NCI-H1105 treated with DMSO at 0.1 percent for 48 hours (cell line): ENCODE measurements at places on chromosomes 5 and 9.

DNA sequence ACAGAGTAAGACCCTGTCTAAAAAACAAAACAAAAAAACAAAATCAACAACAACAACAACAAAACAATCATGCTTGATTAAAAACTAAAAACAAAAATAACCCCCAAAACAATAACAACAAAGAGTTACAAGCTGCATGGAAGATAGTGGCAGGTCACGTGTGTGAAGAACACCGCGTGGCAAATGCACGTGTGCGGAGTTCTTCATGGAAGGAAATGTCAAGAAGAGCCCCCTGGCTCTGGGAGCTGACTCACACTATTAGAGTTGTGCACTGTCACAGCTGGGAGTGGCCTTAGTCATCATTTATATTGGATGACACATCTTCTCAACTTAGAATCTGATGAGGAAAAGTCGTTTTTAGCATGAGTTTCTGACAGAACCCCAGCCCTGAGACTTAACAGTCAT lies 110.5 kb downstream of the JMY start:
- no peak for DNase-seq

- DNase-seq = peak; percentile 65
Observed at GRCh38 chr5:137743031-137743640, 7.2 kb upstream of the KLHL3 start.

DNA sequence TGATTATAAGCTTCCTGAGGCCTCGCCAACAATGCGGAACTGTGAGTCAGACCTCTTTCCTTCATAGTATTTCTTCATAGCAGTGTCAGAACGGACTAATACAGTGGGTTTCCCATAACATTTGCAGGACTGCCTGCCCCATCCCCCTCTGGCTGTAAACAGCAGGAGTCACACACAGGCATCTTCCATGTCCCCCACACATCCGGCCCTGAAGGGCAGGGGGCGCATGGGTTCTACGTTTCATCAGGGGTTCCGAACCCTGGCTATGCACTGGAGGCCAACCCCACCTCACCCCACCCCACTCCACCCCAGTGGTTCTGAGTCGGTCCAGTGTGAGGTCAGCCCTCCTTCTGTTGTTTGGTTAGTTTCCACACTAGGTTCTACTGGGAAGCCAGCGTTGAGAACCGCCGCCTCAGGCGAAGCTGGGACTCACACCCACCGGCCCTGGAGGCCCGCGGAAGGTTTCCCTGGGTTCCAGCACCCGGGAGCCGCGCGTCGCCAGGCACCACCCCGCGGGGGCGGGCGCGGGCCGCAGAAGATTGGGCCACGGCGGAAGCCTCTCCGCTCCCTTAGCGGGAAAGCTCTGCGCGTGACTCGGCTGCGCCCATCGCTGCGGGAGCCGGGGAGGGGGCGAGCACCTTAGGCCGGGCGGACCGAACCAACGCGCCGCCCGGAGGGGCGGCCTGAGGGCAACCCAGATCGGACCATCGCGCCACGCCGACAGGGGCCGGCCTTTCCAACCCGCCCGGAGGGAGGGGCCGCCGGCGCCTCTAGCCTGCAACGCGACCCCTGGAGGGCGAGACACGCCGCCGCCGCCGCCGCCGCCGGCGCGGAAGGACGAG lies at the start of gene RUSC2:
Gene RUSC2, plus strand, starts transcription at position 799 of the 842 bp plus-strand sequence. CDS start 56,411 bp downstream, outside the sequence.
- peak; percentile 71 for DNase-seq

DNA sequence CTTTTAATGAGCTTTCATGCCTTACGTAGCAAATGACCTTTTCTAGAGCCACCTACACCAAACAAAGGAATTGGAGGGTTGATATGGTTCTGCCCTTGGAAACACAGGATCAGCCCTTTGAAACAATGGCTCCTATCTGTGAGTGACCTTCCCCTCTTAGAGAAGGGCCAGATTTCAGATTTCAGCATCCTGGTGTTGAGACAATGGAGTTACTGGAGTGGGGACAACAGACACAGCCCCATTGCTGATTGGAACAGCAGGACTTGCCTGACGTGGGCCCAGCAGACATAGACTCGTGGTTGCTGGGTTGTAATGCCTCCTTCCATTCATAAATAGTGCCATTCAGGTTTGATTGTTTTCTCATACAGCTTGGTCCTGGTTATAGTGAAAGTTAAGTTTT lies 96.0 kb downstream of the GALNT10 start:
- no peak for DNase-seq

DNA sequence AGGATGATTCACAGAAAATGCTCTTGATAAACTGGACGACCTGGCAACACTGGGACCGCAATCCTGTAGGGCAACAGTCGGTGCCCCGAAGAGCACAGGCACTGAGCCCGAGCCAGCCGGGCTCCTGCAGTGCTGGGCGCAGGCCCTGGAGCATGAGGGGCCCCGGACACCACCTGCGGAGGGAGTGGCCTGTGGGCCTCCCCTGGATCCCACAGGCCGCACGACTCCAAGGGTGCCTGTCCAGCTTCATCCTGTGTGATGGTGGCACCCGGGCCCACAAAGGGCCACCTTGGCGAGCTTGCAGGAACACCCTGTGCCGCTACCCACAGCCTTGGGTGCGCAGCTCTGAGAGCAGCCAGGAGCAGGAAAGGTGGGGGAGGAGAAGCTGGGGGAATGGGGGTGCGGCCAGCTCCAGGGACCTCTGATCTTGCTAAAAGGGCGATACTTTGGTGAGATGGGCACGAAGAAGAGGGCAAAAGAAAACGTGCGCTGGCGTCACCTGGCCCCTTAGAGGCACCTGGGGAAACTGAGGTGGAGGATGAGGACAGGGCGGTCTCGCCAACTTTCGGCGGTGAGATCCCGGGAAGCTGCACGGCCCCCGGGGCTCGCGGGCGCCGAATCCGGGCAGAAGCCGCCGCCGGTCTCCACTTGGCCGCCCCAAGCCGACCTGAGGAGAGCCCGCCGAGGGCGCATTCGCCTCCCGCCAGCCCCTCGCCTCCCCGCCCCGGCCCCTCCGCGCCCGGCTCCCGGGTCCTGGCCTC lies 722 bp downstream of the TBC1D9B start:
- no peak for DNase-seq

GRCh38 chr5:72005671-72006070 lies 101.6 kb upstream of the MAP1B start:
- DNase-seq = no peak
